ENCODE measurements at places on chromosomes 2 and 18.

GRCh38 chr2:196041786-196042185 is 26.9 kb downstream of the DNAH7 start:
- DNase-seq = no peak

GRCh38 chr18:79829136-79829854 is 31.6 kb downstream of the KCNG2 start:
- no peak for DNase-seq

- no peak for DNase-seq
Observed at GRCh38 chr2:211159972-211160371, 603.6 kb downstream of the CPS1 start.

DNA sequence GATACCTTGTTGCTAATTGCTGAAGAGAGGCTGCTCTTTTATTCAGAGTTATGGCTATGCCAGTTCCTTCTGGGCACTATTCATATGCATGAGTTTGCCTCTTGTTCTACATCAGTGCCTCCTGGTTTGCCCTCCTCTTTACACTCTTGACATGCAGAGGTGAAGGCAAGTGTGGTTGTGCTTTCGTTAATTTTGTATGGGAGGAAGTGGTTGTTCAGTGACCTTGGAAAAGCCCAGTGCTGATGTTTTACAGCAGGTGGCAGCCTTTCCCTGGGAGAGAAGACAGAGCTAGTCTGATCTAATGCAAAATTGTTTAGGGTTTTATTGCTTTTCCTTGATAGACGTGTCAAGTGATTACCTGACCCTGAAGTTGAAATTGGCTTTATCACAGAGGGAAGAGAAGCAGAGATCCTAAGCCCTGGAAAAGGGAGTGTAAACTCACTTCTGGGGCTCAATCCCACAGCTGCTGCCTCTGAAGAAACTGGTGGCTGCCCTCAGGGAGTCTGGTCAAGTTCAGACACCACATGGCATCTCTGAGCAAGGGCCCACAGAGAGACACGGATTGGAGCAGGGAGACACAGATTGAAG is 30.5 kb upstream of the VPS54 start:
- DNase-seq = peak; percentile 58

GRCh38 chr2:129813404-129813803 is 166.1 kb upstream of the RAB6C start:
- no peak for DNase-seq

- DNase-seq = no peak
Observed at GRCh38 chr2:70121627-70122372, 34.5 kb downstream of the PCBP1 start.

- no peak for DNase-seq
Observed at GRCh38 chr2:152320814-152321213, 14.2 kb upstream of the FMNL2 start.

- no peak for DNase-seq
Observed at GRCh38 chr18:6435731-6436130, 21.0 kb upstream of the L3MBTL4 start.

GRCh38 chr18:11800566-11801334 is 50.5 kb upstream of the CHMP1B start:
- no peak for DNase-seq

- DNase-seq = no peak
Observed at GRCh38 chr2:159186462-159186861, 100.0 kb downstream of the WDSUB1 start.

GRCh38 chr2:196278491-196278911 is 107.1 kb upstream of the STK17B start:
- DNase-seq = no peak

GRCh38 chr2:72414137-72414760 is 266.6 kb upstream of the CYP26B1 start:
- no peak for DNase-seq

- DNase-seq = no peak
Observed at GRCh38 chr2:239260546-239261327, 140.1 kb downstream of the HDAC4 start.

GRCh38 chr18:74635224-74635975 is 37.7 kb downstream of the ZNF407 start:
- DNase-seq = peak; percentile 34

- DNase-seq = no peak
Observed at GRCh38 chr18:48359626-48360025, 49.6 kb downstream of the ZBTB7C start.

GRCh38 chr2:239025096-239025801 is 177.4 kb downstream of the TWIST2 start:
- DNase-seq = no peak

DNA sequence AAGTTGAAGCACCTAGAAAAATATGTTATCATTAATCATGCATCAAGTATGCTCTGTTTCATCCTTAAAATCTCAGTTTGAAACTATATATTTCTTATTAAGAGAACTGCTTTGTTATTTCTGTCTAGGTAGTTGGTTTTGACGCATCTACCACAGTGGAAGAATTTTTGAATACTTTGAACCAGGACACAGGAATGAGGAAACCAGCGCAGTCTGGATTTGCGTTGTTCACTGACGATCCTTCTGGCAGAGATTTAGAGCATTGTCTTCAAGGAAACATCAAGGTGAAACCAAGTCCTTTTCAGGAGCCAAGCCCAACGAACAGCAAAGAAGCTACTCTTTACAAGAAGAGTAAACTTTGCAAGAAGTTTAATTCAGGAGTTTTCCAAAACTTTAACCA is 30.1 kb upstream of the DYNC2LI1 start:
- no peak for DNase-seq

GRCh38 chr2:9200633-9201015 is 6.0 kb upstream of the ASAP2 start:
- no peak for DNase-seq

GRCh38 chr2:12733846-12734245 is 17.1 kb downstream of the TRIB2 start:
- no peak for DNase-seq

DNA sequence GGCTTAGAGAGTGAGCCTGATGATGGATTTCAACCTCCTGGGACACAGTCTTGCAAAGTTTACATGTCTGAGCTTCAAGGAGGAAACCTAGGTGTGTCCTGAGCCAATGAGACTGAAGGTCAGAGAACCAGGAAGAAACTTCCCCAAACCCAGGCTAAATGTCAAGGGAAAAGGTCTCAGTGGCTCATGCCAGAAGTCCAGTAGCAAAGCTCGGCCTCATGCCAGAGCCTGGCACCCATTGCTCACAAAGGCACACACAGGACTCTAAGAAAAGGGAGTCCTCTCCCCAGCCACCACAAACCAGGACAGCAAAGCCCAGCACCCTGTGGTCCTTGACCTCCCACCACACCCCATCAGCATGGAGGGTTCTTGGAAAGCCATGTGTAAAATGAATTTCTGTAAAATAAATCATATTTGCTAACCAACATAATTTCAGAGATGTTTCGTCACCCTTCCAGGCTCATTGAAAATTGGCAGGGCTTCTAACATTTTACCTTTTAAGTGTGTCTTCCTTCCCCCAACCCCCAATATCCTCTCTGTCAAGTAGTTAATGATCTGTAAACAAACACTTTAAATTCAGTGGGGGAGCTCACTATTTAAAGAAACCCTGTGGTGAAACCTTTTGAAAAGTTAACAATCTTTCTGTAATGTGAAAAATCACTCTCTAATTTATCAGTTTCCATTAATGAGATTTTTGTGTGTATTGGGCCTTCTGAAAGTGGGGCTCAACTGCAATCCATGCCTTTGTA is 77.1 kb downstream of the BCL11A start:
- DNase-seq = no peak
